ENCODE measurements at places on chromosomes 16 and 17.

- no peak for DNase-seq
Measured at GRCh38 chr17:80424261-80424660, 9.3 kb downstream of the ENDOV start.

GRCh38 chr17:10799407-10799806 is 4.5 kb downstream of the TMEM238L start:
- no peak for DNase-seq

DNA sequence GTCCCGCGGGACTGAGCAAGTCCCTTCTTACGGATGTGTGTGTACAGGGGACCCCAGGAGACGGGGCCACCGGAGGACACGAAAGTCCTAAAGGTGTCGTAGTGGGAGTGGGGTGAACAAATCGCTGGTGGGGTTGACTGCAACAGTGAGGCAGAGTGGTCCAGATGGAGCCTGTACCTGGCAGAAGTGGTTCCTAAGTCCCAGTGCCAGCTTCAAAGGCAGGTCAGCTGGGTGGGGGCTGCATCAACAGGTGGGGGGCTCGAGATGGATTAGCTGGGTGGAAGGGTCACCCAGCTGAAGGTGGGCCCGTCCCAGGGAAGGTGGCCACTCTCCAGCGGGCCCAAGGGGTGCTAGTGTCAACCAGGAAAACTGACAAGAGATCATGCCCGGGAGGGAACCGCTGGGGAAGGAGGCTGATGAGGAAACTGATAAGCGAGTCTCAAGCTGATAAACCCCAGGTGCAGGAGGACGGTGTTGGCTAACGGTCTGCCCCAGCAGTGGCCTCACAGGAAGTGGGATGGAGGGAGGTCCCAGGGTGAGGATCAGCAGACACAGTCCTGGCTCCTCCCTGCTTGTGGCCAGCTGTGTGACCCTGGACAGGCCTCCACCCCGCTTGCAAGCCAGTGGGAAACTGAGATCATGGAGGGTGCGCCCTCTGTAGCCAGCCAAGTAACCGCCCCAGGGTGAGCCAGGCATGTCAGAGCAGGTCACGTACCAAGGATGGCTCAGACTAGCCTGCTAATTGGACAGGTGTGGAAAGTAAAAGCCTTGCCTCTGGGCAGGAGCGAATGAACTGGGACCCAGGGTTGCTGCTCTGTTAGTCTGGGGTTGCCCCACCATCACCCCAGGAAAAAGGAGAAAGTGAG is 1.0 kb downstream of the ORAI3 start:
- no peak for DNase-seq

- DNase-seq, result no peak
Measured at GRCh38 chr17:27821318-27821717, 21.0 kb upstream of the NOS2 start.

GRCh38 chr16:71371237-71371636 is 12.7 kb downstream of the CALB2 start:
- DNase-seq, result no peak

DNA sequence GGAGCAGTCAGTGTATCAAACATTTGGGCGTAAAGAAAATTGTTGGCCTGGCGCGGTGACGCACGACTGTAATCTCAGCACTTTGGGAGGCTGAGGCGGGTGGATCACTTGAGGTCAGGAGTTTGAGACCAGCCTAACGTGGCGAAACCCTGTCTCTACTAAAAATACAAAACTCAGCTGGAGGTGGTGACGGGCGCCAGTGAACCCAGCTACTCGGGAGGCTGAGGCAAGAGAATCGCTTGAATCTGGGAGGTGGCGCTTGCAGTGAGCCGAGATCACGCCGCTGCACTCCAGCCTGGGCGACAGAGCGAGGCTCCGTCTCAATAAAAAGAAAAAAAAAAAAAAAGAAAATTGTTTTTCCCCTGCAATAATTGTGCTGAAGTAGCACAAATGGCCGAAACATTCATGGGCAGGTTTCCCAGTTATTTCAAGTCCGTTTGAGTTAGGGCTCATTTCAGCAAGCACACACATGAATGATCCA is 1.4 kb downstream of the GCSH start:
- no peak for DNase-seq

DNA sequence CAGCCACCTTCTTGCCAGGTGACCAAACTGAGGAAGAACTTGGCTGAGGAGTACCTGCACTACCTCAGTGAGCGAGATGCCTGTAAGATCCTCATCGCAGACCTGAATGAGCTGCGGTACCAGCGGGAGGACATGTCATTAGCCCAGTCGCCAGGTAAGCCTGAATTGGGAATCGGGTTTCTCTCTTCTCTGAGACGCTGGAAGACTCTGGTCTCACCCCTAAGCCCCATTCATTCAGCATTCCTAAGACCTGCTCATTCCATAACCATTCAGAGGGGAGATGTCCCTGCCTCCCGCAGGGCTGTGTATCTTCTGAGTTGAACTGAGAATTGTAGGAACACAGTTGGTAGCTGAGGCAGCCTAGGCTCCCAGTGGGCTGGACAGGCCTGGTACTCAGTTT is 17.0 kb upstream of the THAP11 start:
- DNase-seq, result no peak

DNA sequence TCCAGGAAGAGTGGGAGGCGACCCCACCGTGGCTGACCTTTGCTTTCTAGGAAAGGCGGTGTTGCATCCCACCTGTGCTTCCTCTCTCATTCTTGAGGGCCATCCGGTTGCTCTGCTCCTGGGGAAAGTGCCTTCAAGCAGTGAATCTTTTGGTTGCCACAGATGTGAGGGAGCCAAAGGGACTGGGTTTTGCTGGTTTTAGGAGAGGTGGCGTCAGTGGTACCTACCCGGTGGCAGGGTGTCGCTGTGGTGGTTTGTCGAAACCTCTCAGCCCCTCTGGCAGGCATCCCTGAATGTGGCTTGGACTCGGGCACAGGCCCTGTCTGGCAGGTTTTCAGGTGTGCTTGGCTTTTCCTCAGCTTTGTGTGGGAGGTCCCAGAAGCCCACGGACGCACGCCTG is 611.5 kb downstream of the KCNJ18 start:
- no peak for DNase-seq

DNA sequence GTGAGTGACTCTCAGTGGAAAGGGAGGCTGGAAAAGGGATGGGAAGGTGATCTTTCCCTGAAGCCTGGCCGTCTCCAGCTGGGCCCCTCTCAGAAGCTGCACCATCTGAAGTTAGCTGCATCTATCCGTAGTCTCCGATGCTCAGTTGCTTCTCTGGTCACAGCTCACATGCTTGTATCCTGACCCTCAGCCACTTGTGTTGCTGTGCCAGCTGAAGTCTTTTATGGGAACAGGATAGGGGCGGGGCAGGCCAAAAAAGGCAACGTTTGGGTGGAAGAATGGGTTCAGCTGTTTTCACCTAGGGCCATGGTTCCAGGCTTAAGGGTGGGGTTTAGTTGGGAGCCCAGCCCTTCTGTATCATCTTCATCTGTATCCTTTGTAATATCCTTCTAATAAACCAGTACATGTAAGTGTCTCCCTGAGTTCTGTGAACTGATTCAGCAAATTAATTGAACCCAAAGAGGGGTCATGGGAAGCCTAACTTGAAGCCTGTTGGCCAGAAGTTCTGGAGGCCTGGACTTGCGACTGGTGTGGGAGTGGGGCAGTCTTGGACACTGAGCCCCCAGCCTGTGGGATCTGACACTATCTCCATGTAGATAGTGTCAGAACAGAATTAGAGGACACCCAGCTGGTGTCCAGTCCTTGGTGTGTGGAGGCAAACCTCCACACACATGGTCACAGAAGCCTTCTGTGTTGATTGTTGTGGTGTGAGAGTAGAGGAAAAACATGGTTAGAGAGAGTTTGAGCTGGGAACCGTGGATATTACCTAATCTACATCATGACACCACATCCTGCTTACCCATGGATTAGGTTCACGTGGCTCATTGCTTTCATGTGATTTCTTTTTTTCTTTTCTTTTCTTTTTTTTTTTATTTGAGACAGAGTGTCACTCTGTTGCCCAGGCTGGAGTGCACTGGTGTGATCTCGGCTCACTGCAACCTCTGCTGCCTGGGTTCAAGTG is 49.3 kb upstream of the FBXO47 start:
- DNase-seq, result no peak

DNA sequence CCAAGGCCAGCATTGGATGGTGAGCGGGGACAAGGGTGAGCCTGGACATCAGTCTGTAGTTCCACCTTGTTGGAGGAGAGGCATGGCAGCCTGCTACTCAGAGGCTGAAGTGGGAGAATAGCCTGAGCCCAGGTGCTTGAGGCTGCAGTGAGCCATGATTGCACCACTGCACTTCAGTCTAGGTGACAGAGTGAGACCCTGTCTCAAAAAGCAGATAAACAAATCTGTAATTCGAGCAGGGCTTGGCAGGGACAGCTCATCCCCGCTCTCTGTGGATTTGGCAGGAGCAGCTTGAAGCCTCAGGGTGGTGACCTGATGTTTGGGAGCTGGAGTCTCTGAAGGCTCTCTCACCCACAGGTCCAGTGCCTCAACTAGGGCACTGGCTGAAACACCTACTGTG is 38.6 kb upstream of the ZCCHC14 start:
- no peak for DNase-seq

DNA sequence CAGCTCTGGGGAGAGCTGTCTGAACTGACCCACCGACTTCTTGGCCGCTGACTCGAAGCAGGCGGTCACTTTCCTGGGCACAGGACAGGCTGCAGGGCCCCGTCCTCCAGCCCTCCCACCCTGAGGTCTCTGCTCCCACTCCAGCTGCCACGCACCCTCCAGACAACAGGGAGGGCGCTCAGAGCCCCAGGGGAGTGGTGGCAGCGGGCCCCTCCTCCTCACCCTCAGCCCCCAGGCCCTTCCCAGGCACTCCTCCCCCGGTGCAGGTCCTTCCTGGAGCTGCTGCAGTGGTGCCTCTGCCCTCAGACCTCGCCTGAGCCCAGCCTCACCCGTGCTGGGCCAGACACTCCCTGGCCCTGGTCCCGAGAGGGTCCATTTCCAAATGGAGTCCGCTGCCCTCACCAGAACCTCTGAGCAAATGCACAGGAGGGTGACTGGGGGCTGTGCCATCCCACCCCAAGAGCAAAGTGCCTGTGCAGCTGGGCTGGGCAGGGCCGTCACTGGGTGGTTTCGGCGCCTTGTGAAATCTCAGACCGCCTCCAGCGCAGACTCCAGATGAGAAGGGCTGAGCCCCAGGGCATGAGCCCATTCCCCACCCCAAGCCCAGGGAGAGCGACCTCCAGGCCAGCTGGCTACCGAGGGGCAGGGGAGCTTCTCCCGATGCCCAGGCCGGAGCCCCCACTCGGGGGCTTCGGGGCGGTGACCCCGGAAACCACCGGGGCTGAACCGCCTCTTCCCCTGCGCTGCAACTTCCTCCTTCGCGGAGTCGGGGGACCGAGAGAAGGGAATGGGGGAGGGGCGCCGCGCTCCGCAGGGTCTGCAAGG is 717 bp downstream of the CYBA start:
- DNase-seq, result no peak

GRCh38 chr16:49530427-49530970 is 156.9 kb downstream of the C16orf78 start:
- no peak for DNase-seq

DNA sequence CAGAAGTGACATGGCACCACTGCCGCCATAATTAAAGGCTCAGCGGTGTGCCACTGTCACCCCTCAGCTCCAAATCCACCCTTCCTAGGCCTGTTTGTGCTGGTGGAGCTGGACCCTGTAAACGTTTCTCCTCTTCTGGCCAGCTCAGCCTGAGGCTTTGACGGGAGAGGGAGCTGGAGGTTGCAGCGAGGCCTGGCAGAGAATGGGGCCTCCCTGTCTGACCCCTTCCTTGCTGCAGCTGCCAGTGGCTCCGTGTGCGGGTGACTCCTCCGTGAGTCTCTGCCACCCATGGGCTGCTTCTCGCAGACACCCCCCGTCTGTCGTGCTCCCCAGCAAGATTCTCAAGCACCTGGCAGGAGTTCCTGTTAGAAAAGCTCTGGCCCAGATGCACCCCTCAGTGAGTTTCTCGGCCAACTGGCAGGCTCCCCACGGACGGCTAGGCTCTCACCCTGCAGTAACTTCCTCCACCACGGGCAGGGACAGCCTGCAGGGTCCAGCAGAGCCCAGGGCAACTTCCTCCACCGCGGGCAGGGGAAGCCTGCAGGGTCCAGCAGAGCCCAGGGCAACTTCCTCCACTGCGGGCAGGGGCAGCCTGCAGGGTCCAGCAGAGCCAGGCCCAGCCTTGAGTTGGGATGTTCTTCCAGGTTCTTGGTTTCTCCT is 4.7 kb upstream of the CHMP6 start:
- no peak for DNase-seq

DNA sequence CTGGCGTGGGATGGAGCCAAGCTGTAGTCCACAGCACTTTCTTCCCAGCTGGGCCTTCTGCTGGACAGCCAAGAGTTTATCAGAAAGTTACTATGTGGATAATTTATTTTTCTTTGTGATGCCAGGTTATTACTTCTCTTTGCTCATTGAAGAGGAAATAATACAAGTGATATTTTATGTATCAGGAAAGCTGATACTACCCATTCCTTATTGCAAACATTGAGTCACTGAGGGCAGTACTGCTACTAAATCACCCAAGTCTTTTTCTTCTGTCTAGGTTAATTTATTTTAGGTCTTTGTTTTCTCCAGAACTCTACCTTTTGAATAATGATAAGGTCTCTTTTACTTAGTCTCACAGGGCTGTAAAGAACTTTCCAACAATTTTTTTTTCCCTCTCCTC is 8.3 kb downstream of the NUP93 start:
- no peak for DNase-seq

GRCh38 chr17:51319186-51319585 is 58.8 kb downstream of the UTP18 start:
- DNase-seq, result no peak

- no peak for DNase-seq
Measured at GRCh38 chr17:75414488-75414887, 9.0 kb upstream of the GRB2 start.

DNA sequence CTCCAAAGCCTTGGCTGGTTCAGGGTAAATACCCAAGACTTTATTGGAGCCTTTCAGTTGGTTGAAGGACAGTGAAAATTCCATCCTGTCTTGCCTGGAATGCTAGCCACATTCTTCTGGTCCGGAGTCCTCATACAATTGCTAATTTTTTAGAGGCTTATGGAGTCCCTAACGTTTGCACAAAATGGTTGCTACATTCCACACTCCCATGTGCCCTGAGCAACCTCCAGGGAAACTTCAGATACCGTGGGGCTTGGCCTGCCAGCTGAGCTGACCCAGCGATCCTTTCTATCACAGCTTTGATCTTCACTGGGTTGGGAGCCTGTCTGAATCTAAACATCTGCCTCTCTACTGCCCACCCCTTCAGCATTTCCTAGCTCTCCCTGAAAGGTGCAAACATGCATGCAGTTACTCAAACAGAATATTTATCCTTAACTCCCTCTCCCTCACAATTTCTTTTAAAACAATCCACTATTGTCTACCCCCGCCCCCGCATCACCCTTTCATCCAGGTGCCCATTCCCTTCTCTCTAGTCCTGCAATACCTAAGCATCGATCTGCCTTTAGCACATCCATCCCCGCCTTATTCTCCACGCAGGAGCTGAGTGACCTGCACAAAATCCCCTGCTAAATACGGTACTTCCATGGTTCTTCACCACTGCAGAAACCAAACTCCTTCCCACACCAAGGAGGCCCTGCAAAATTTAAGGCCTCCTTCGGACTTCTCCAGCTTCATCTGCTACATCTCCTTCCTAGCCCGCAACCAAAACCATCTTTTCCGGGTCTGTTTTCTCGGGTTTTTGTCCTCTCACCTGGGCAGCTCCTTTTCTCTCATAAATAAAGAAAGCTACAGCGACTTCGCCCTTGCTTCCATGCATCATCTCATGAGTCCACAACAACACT is 810 bp upstream of the GAN start:
- no peak for DNase-seq

- no peak for DNase-seq
Measured at GRCh38 chr17:74444406-74444805, 12.5 kb downstream of the GPRC5C start.

All from activated CD4-positive, CD25-positive, alpha-beta regulatory T cell (primary cell).